ENCODE measurements at places on chromosomes 5 and 9.
A peak's percentile ranks its signal among the peaks of the same experiment; 100 is the strongest.

- no peak for DNase-seq
Measured at GRCh38 chr5:128775558-128775957, 189.7 kb upstream of the SLC27A6 start.

DNA sequence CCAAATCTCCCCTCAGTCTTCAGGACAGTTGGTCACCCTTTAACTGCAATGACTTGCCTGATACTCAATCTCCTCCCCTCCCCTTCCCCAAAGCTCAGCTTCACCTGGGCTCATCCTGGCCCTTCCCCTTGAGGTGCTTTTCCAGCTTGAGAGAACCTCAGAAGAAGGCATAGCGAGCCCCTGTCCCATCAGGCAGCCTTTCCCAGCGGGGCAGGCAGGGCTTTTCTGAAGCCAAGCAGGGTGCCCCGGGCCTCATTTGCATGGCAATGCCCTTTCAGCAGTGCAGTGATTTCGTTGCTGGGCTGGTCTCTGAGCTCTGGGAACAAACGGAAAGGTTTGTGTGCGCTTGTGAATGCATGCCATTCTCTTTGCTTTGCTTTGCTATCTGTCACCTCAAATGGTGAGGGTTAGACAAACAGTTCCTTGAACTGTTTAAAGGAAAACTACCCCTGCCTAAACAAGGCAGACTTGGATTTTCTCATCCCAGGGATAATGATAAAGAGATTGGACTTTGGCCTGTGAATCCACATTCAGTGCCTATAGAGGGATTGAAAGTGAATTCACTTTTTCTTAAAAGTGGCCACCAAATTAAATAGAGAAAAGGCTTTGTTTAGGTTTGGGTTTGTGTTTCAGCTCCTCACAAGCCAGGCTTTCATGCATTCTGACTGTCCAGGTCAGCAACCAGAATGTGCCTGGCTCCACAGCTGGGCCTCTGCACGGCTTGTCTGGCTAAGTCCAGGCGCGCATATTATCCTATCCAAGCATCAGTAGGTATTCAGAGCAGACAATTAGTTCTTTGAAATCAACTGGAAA is 165.3 kb downstream of the ZNF608 start:
- DNase-seq, result no peak

- peak; percentile 61 for DNase-seq
Measured at GRCh38 chr9:136726631-136727191, 14.3 kb downstream of the DIPK1B start.

DNA sequence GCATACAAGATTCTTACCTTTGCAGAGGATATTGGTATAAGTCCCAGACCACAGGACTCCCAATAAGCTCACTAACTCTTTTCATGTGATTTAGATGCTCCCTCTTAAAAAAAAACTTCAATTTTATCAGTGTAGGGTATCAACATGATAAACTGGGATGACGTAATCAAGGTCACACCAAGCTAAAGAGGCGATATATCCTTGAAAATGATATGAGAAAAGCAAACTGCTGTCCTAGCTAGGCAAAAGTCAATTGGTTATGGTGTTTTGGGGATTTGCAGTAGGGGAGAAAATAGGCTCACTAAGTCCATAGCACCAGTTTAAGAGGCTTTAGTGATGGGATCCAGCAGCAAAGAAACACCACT is 354.4 kb downstream of the DIRAS2 start:
- no peak for DNase-seq

DNA sequence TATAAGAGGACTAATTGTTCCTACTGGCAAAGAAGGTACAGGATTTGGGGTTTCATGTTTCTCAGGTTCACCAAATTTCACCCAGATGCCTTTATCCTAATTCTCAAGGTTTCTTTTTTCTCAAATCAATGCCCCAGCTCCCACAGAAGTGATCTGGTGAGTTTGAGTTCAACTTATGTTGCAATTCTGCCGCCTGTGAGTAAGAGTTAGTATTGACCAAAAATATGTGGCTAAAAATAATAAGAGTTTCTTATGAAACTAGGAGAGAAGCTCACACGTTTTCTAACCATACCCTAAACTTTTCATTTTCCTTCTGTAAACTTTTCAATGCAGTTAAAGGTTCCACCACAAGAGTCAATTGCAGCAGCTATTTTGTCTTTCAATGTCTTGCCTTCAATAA is 15.1 kb downstream of the SLCO6A1 start:
- DNase-seq, result no peak

GRCh38 chr9:6884101-6884500 is 126.3 kb downstream of the KDM4C start:
- no peak for DNase-seq

GRCh38 chr5:53819482-53819881 is 259.0 kb downstream of the NDUFS4 start:
- DNase-seq, result no peak

GRCh38 chr5:115946655-115947054 is 15.6 kb upstream of the LVRN start:
- no peak for DNase-seq

GRCh38 chr5:140165101-140165922 is 9.7 kb upstream of the CYSTM1 start:
- DNase-seq, result no peak

DNA sequence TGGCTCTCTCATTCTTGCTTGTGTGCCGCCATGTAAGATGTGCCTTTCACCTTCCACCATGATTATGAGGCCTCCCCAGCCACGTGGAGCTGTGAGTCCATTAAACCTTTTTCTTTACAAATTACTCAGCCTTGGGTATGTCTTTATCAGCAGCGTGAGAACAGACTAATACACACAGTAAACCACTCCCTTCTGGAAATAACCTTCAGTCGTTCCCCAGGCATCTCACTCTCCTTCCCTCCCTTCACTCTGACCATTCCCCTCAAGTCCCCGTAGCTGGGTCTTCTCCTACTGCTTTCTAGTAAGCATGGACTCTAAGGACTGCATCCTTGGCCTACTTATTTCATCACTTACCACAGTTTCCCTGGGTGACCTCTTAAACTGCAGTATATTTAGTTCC is 493.9 kb downstream of the CCDC171 start:
- DNase-seq, result no peak

- peak; percentile 67 for DNase-seq
Measured at GRCh38 chr5:59489551-59489950, 404.0 kb downstream of the PDE4D start.

DNA sequence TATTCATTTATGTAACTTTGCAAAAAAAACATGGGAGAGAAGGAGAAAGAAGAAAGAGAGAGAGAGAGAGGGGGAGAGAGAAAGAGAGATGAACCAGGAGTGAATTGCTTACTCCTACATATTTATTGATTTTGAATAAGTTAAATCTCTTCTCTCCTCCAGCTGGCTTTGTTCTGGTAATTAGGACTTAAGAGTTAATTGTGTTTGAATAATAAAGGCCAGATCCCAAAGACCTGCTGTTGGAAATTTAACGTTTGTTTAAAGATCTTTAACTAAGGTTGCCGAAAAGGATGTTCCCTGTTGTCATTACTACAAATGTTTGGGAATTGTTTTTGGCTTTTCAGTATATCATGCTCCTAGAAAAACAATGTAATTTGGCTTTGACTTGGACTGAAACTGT is 473.0 kb downstream of the TUSC1 start:
- DNase-seq, result no peak

DNA sequence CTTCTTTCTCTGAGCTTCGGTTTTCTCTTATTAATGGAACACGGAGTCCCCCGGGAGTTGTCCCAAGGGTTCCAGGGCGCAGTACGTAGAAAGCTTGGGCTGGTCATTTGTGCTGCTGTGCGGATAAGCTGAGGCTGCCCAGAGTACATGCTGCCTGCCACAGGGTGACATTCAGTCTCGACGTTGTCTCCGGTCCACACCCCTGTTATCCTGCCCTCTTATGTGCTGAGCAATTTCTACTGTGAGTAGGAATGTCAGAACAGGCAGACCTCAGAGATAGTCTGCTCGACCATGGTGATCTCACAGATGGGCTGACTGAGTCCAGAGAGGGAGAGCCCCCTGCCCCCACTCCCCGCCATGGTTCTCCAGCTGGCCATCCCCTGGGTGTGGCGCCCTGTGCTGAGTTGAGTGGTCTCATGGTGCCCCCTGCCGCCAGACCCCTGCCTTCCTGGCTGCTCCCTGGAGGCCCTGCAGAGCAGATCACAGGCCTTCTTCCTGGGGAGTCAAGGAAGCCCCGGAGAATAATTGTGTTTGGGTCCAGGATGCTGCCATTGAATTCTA is 124.0 kb downstream of the RGS3 start:
- DNase-seq, result no peak

- DNase-seq, result no peak
Measured at GRCh38 chr5:6402939-6403338, 24.6 kb upstream of the MED10 start.

DNA sequence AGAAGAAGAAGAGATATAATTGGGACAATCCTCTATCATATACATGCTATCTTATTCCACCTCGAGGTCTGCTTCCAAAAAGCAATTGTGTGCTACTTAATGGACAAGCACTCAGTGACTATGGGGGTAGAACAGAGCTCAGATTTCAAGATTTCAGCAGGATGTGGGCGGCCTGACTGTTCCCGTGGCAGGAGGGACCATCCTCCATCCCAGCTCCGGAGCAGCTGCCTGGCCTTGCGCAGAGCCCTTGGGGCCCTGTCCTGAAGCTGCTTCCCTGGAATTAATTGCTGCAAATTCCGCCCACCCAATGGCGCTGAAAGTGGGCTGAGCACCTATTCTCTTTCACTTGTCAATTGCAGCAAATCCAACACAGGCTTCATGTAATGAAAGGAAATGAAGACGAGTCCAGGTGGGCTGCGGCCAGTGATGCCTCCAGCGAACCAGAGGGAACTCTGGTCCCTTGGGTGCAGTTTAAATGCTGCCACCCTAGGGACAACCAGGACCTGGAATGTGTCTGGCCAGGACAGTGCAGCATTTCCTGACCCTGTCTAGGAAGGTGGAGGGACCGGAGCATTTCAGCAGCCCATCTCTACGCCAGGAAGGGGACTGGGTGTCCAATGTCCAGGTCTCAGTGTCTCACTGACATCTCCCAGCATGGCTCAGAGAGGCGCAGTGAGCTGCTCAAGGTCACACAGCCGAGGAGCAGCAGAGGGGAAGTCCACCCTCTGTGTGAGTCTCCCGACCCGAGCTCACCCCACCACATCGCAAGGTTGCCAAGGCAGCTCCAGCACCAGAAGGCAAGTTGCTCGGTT is 50.5 kb upstream of the FCN1 start:
- DNase-seq, result no peak

DNA sequence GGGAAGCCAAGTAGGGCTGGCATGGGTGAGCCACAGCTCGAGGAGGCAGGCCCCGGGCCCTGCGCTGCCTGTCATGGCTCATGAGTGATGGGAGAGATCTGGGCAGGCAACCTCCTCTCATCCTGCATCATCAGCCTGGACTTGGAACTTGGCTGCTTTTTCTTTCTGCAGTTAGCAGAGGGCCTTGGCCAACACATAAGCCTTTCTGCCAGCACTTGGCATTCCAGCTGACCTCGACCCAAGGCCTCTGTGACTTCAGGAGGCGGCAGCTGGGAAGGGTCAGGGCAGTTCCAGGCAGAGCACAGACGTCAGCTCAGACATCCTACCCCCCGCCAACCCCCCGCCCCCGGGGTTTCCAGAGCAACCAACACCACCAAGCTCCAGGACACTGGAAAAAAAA is 7.6 kb downstream of the S1PR3 start:
- DNase-seq, result no peak

GRCh38 chr9:72843520-72844439 is 109.1 kb downstream of the ALDH1A1 start:
- DNase-seq, result no peak

DNA sequence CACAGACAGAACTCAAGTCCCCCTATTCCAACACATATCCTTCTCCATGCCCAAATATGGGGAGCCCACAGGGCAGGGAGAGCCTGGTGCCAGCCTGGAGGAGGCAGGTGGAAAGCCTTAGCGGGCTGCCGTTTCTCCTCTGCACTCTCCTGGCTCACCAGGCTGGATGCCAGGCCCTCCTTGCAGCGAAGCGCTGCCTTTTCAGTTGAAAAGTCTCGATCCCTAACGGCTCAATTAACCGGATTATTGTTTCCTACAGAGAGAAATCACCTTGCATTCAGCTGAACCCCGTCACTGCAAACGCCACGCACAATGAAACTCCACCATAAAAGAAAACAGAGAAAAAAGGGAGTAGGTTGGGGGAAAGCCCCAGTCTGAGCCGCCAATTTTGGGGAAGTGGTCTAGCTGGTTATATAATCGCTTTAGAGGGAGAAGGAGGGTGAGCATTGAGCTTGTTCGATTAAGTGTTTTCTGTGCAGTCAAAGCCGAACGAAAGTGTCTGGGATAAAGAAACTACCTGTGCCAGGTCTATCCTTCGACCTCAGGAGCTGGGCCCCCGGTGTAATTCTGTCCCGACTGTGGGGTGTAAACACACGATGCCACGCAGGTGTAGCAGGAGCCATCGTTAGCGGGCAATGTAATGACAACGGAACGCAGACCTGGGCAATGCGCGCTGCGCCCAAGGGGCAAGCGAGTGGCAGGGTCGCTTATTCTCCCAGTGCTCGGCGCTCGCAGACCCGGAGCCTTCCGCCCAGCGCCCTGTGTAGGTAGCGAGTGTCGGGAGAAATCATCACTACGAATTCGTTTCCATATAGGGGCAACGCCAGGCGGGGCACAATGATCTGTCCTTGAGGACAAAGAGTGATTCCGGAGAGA is 3.8 kb downstream of the BARHL1 start:
- DNase-seq, result no peak

DNA sequence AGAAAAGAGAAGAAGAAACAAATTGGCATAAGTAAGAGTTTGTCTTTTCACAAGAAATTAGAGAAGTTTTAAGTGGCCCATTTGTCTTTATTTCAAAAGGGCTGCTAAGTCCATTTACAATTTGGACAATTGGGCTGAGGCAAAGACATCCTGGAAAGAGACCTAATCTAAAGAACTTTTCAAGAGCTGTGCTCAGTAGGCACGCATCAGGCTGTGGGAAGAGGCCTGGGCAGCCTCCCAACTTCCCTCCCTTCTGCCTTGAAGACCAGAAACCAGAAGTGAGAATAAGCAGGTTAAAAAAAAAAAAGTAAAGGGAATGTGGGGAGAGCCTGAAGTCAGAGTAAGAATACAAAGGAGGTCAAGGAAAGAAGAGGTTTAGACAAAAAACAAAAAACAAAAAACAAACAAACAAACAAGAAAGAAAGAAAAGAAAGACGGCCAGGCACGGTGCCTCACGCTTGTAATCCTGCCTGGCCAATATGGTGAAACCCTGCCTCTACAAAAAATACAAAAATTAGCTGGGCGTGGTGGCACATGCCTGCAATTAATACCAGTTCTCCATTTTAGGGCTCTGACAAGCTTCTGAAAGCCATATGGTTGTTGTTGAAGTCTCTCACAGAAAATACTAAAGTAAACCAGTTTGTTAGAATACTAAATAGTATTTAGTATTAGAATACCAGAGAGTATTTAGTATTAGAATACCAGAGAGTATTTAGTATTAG is 48.0 kb upstream of the CEP78 start:
- DNase-seq, result no peak

- DNase-seq, result peak; percentile 66
Measured at GRCh38 chr9:128412120-128412790, 8.4 kb upstream of the CERCAM start.

- peak; percentile 96 for DNase-seq
Measured at GRCh38 chr9:87494970-87495471, 2.6 kb upstream of the DAPK1 start.

DNA sequence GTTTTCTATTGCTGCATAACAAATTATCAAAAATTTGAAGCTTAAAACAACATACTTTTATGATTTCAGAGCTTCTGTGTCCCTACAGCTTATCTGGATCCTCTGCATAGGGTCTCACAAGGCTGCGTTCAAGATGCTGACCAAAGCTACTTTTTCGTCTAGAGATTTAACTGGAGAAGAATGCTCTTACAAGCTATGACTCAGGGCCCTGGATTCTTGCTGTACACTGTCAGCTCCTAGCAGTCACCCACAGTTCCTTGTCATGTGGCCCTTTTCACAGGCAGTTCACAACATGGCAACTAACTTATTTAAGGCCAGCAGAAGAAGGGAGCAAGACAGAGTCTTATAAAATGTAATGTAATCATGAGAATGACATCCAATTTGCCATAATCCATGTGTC is 70.8 kb upstream of the FAM174A start:
- no peak for DNase-seq

All from COLO829 (cell line).